ENCODE measurements at places on chromosomes 13 and 19. TPM values are rescaled to one million over a fixed set of nuclear protein-coding genes. Genes with fewer than 3 reads are reported as not detected.

GRCh38 chr19:43624933-43625332 lies 5.5 kb upstream of the ZNF428 start:
- no peaks in the 10 kb centered on the region for H3K36me3 ChIP-seq
- no peak overlapping the region for H3K27ac ChIP-seq
- H3K4me1 ChIP-seq, result peaks cover 20% of the 10 kb centered on the region
- H3K4me3 ChIP-seq, result no peak overlapping the region
- DNase-seq, result peak; percentile 94

The ADAMTSL5 gene
- 3.7 TPM for total RNA-seq

GRCh38 chr19:3544742-3545668 lies 6.0 kb downstream of the TEKTIP1 start:
- peak overlapping the region; percentile 56 for H3K27ac ChIP-seq
- H3K4me1 ChIP-seq, result peaks cover 6% of the 10 kb centered on the region
- peaks cover 8% of the 10 kb centered on the region for H3K36me3 ChIP-seq
- H3K27me3 ChIP-seq, result no peaks in the 10 kb centered on the region
- DNase-seq, result peak; percentile 87
- no peak overlapping the region for H3K4me3 ChIP-seq

DNA sequence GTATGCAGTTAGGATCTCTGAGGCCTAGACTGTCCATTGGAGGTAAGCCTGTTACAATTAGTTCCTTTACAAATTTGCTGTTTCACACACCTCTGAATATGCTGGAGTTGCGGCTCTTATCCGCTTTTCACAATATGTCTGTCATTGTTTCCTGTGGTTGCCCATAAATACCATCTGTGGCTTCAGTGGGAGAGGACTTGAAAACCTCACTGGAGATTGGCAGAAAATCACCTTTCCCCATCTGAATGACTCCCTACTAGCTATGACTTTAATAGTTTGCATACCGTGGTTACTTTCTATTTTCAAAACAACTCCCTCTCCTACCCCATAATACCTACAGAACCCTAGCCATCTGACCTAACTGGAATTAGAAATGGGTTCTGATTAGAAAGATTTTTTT lies 454.3 kb downstream of the PCDH17 start:
- H3K27ac ChIP-seq, result no peak overlapping the region
- DNase-seq, result no peak
- no peaks in the 10 kb centered on the region for H3K36me3 ChIP-seq
- no peaks in the 10 kb centered on the region for H3K27me3 ChIP-seq
- no peak overlapping the region for H3K4me3 ChIP-seq

The ITPKC gene
- total RNA-seq, result 6.4 TPM

The GPR12 gene
- total RNA-seq, result not detected

The CEACAM16 gene
- not detected for total RNA-seq

- peak; percentile 11 for DNase-seq
- no peaks in the 10 kb centered on the region for H3K36me3 ChIP-seq
- no peak overlapping the region for H3K4me3 ChIP-seq
- peaks cover 9% of the 10 kb centered on the region for H3K27me3 ChIP-seq
- no peak overlapping the region for H3K27ac ChIP-seq
These were observed 143.8 kb upstream of the ZNF507 start for GRCh38 chr19:32201636-32202051.

DNA sequence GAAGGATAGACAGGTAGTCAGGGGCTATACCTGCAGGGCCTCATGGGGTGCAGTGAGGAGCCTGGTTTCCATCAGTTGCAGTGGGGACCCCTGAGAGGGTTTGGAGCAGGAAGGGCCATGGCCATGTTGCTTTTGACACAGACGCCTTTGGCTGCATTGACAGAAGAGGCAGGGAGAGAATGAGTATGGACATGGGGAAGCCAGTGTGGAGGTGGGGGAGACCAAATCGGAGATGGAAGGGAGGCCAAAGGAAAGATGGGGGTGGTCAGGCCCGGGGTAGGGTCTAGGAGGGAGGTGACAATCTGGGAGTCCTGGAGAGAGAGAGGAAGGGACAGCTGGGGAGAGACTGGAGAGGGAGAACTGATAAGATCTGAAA lies 1.3 kb downstream of the HSD11B1L start:
- no peaks in the 10 kb centered on the region for H3K36me3 ChIP-seq
- DNase-seq, result no peak
- H3K27ac ChIP-seq, result no peak overlapping the region
- H3K4me3 ChIP-seq, result peak overlapping the region; percentile 30

DNA sequence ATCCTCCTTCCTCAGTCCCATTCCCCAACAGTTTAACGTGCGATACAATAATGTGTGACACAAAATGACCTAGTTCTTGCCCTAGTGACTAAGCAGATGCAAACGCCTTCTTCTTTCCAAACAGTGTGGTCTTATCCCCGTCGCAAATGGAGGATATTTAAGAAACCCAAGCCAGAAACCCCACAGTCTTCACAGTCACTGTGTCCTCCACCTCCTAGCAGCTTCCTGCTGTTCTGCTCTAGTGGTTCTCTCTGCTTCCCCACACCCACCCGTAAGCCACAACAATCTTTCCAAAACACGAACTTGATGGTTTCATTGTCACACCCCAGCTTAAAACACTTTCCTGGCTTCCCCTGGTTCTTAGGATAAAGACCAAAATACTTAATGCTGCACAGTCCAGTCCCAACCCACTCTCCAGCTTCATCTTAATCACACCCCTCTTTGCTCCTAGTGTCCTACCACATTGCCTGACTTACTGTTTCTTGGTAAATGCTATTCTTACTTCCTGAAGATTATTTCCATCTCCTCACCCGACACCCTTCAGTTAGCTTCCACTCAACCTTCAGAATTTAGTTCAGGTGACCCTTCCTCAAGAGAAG lies 32.3 kb downstream of the ITM2B start:
- H3K4me3 ChIP-seq, result no peak overlapping the region
- DNase-seq, result peak; percentile 40
- peaks cover 43% of the 10 kb centered on the region for H3K4me1 ChIP-seq
- peaks cover 20% of the 10 kb centered on the region for H3K36me3 ChIP-seq
- no peaks in the 10 kb centered on the region for H3K27me3 ChIP-seq

- no peak for DNase-seq
- H3K4me3 ChIP-seq, result no peak overlapping the region
- no peak overlapping the region for H3K27ac ChIP-seq
These were observed 989 bp downstream of the NFILZ start for GRCh38 chr19:8631425-8631819.

The LILRA5 gene
- not detected for total RNA-seq

The SIGLEC14 gene
- not detected for total RNA-seq

GRCh38 chr13:76993021-76993420 lies 1.1 kb downstream of the CLN5 start:
- DNase-seq, result peak; percentile 18
- peaks cover 41% of the 10 kb centered on the region for H3K4me1 ChIP-seq
- H3K27ac ChIP-seq, result peak overlapping the region; percentile 99
- H3K36me3 ChIP-seq, result peaks cover 25% of the 10 kb centered on the region
- peak overlapping the region; percentile 94 for H3K4me3 ChIP-seq

The CBARP gene
- 2.1 TPM for total RNA-seq

The KBTBD7 gene
- total RNA-seq, result 3.6 TPM

GRCh38 chr19:39370735-39371134 lies 20.2 kb downstream of the PAF1 start:
- no peaks in the 10 kb centered on the region for H3K4me1 ChIP-seq
- no peak overlapping the region for H3K27ac ChIP-seq
- H3K4me3 ChIP-seq, result no peak overlapping the region
- peaks cover 22% of the 10 kb centered on the region for H3K36me3 ChIP-seq

The C1QTNF9B gene
- total RNA-seq, result not detected

DNA sequence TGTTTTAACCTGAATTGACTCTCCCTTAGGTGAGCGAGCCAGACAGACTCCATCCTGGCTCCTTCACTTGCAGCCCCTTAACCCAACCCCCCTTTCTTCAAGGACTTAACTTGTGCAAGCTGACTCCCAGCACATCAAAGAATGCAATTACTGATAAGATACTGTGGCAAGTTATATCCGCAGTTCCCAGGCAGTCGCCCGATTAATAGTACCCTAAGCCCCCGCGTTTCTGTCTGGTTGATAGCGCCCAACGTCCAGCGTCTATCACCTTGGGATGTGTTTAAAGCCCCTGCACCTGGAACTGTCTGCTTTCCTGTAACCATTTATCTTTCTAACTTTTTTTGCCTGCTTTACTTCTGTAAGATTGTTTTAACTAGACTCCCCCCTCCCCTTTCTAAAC lies 6.2 kb downstream of the HSD17B14 start:
- H3K27ac ChIP-seq, result no peak overlapping the region
- no peaks in the 10 kb centered on the region for H3K27me3 ChIP-seq
- H3K4me1 ChIP-seq, result no peaks in the 10 kb centered on the region

- H3K4me3 ChIP-seq, result no peak overlapping the region
- no peak for DNase-seq
- H3K27me3 ChIP-seq, result peaks cover 1% of the 10 kb centered on the region
- no peak overlapping the region for H3K27ac ChIP-seq
- peaks cover 5% of the 10 kb centered on the region for H3K36me3 ChIP-seq
- H3K4me1 ChIP-seq, result peaks cover 3% of the 10 kb centered on the region
These were observed 45.6 kb upstream of the ZNF562 start for GRCh38 chr19:9720541-9720940.

GRCh38 chr13:39803156-39803555 lies 147.7 kb downstream of the COG6 start:
- no peak overlapping the region for H3K27ac ChIP-seq
- H3K27me3 ChIP-seq, result no peaks in the 10 kb centered on the region
- peaks cover 2% of the 10 kb centered on the region for H3K36me3 ChIP-seq
- H3K4me1 ChIP-seq, result peaks cover 13% of the 10 kb centered on the region
- H3K4me3 ChIP-seq, result no peak overlapping the region

- H3K4me1 ChIP-seq, result no peaks in the 10 kb centered on the region
- DNase-seq, result no peak
- peaks cover 3% of the 10 kb centered on the region for H3K36me3 ChIP-seq
- H3K27me3 ChIP-seq, result no peaks in the 10 kb centered on the region
- H3K27ac ChIP-seq, result no peak overlapping the region
These were observed 118.4 kb downstream of the MYO16 start for GRCh38 chr13:108747843-108748242.

The EPS8L1 gene
- total RNA-seq, result 2.7 TPM

GRCh38 chr13:111393221-111393790 lies 72.9 kb downstream of the TEX29 start:
- no peaks in the 10 kb centered on the region for H3K36me3 ChIP-seq
- no peak overlapping the region for H3K27ac ChIP-seq
- DNase-seq, result no peak
- H3K4me1 ChIP-seq, result peaks cover 11% of the 10 kb centered on the region
- H3K27me3 ChIP-seq, result peaks cover 8% of the 10 kb centered on the region
- no peak overlapping the region for H3K4me3 ChIP-seq

The APOC1 gene
- 2.2 TPM for total RNA-seq

GRCh38 chr19:33503030-33503429 lies 18.6 kb downstream of the PEPD start:
- DNase-seq, result no peak
- H3K27ac ChIP-seq, result no peak overlapping the region
- H3K36me3 ChIP-seq, result no peaks in the 10 kb centered on the region
- no peaks in the 10 kb centered on the region for H3K27me3 ChIP-seq

The GJB2 gene
- total RNA-seq, result 5.1 TPM

- no peak overlapping the region for H3K27ac ChIP-seq
- H3K4me3 ChIP-seq, result no peak overlapping the region
These were observed 24.0 kb downstream of the ALG5 start for GRCh38 chr13:36975172-36975571.

DNA sequence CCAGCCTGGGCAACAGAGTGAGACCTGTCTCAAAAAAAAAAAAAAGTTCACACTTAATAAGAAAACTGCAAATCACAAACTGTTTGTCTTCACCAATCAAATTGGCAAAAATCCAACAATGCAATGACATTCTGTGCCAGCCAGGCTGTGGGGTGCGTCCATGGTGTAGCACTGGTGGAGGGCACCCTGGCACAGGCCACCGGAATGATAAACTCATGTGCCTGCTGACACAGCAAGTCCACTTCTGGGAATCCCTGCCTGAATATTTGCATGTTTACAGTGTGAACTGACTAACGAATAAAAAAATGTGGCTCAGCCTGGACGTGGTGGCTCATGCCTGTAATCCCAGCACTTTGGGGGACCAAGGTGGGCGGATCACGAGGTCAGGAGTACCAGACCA lies 1.6 kb upstream of the LRRC25 start:
- no peaks in the 10 kb centered on the region for H3K36me3 ChIP-seq
- H3K4me1 ChIP-seq, result no peaks in the 10 kb centered on the region
- no peak overlapping the region for H3K27ac ChIP-seq
- no peak for DNase-seq

- H3K4me3 ChIP-seq, result peak overlapping the region; percentile 70
- DNase-seq, result peak; percentile 65
- H3K27ac ChIP-seq, result no peak overlapping the region
- H3K36me3 ChIP-seq, result no peaks in the 10 kb centered on the region
- H3K27me3 ChIP-seq, result peaks cover 8% of the 10 kb centered on the region
These were observed 7.9 kb upstream of the PEAK3 start for GRCh38 chr19:2289714-2290435.

The BICRA gene
- total RNA-seq, result 14.0 TPM

GRCh38 chr13:29081036-29081435 lies 260.9 kb downstream of the MTUS2 start:
- peak; percentile 38 for DNase-seq
- H3K36me3 ChIP-seq, result no peaks in the 10 kb centered on the region
- H3K27ac ChIP-seq, result no peak overlapping the region
- H3K4me3 ChIP-seq, result no peak overlapping the region

DNA sequence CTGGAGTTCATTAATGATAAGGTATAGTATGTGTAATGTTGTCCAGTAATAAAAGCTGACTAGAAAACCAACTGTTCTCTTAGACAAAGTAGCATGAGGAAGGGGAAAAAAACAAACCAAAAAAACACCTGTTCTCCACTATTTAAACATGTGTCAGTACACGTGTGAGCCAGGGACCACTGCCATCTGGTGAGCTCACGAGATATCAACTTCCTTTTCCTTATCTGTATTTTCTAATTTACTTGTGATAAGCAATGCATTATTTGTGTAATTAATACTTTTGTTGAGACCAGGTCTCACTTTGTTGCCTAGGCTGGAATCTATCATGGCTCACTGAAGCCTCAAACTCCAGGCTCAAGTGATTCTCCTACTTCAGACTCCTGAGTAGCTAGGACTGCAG lies 4.3 kb upstream of the SIX5 start:
- H3K27me3 ChIP-seq, result no peaks in the 10 kb centered on the region
- H3K36me3 ChIP-seq, result peaks cover 14% of the 10 kb centered on the region
- H3K27ac ChIP-seq, result no peak overlapping the region
- DNase-seq, result no peak
- no peak overlapping the region for H3K4me3 ChIP-seq

DNA sequence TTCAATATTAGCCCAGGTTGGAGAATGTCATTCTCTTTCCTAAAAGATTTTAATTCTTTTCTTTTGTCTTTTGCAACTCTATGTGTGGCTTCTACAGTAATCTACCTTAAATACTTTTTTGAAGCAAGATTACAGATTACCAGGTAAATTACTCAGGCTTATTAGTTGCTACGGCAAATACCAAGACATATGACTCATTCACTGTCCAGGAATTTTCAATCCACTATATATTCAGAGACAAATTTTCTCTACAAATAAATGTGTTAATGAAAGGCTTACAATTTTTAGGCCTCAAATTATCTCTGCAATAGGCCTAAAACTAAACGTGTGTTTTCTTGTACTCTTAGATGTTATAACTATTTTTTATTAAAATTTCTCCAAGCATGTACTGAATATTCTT lies 631.3 kb downstream of the DIAPH3 start:
- H3K4me3 ChIP-seq, result no peak overlapping the region
- H3K27ac ChIP-seq, result no peak overlapping the region
- DNase-seq, result no peak
- peaks cover 8% of the 10 kb centered on the region for H3K4me1 ChIP-seq
- H3K36me3 ChIP-seq, result no peaks in the 10 kb centered on the region

GRCh38 chr19:38687837-38688378 lies 40.5 kb downstream of the ACTN4 start:
- H3K27me3 ChIP-seq, result no peaks in the 10 kb centered on the region
- H3K36me3 ChIP-seq, result peaks cover 1% of the 10 kb centered on the region
- no peak overlapping the region for H3K27ac ChIP-seq
- H3K4me3 ChIP-seq, result no peak overlapping the region
- H3K4me1 ChIP-seq, result peaks cover 67% of the 10 kb centered on the region

GRCh38 chr13:20160306-20161274 lies at the start of gene GJA3:
GJA3 (minus strand) TSS chr13:20161052; CDS start chr13:20143288, 17,764 bp downstream.
- H3K27ac ChIP-seq, result no peak within 1 kb of the TSS
- no peaks in the 10 kb centered on the region for H3K36me3 ChIP-seq
- peaks cover 43% of the 10 kb centered on the region for H3K27me3 ChIP-seq
- peak; percentile 65 for DNase-seq

All from activated CD4-positive, alpha-beta memory T cell treated with anti-CD3 and anti-CD28 coated beads for 36 hours (primary cell).